NCI-H1417 (cell line): ENCODE measurements at places on chromosomes 1 and 21.

GRCh38 chr1:68111519-68112436, 61.4 kb upstream of the DIRAS3 start:
- peak; percentile 70 for DNase-seq

DNA sequence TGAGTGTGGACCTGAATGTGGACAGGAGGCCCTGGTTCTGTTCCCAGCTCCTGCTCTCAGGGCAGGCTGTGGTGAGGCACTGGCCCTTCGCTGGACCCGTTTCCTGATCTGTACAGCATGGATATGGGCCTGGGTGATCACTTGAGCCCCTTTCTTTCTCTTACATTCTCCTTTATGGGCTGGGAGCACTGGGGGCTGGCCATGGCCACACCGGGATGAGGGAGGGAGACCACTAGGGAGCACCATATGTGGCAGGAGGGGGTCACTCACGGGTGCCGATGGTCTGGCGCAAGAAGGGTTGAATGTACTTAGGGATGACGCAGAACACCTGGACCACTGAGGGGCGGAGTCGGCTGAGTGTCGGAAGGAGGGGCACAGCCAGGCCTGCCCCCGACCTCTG, 2.7 kb downstream of the DCST2 start:
- no peak for DNase-seq

DNA sequence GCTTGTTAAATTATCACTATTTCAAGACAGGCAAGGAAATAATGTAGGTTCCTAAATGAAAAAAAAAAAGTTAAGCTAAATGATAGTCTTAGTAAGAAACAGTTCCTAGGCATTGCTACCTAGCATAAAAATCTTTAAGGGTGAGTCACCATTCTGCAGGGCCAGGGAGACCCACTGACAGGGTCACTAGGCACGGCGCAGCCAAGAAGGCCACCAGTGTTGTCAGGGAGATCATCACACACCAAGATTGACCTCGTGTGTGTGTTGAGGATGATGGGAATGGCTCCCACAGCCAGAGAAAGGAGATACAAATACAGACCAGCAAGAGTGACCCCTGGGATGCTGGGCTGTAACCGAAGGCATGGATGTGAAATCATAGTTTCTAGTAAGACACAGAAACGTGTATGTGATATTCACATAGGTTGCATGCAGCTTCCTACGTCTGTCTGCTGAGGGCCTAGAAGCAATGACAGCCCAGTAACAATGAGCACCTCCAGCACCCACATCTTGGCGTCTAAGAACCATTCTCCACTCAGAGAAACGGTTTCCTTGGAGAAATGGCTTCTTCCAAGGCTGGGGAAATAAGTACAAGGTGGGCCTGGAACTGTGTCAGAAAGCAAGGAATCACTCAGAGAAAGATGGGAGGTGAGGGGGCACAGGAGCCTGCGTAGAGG, 29.1 kb downstream of the RIPK4 start:
- no peak for DNase-seq

- DNase-seq: no peak
Observed at GRCh38 chr1:57797084-57797483, 373.2 kb upstream of the DAB1 start.

DNA sequence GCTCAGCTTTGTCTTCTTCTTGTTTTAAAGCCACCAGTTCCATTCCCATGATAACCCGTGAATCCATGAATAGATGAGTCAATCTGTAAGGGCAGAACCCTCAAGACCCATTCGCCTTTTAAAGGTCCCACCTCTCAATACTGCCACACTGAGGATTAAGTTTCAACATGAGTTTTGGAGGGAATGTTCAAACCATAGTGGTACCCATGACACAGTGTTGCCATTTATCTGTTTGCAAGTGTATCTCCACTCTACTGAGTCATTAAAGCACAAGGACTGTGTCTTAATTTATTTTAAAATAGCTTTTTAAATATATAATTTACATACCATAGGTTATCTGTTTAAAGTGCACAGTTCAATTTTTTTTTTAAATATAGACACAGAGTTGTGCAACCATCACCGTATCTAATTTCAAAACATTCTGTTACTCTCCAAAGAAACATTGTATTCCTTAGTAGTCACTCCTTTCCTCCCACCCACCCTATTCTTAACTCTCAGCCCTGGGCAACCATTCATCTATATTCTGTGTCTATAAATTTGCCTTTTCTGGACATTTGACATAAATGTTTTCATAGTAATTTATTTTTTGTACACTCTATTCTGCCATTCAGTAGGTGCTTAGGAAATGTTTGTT, 4.8 kb upstream of the IL24 start:
- no peak for DNase-seq

DNA sequence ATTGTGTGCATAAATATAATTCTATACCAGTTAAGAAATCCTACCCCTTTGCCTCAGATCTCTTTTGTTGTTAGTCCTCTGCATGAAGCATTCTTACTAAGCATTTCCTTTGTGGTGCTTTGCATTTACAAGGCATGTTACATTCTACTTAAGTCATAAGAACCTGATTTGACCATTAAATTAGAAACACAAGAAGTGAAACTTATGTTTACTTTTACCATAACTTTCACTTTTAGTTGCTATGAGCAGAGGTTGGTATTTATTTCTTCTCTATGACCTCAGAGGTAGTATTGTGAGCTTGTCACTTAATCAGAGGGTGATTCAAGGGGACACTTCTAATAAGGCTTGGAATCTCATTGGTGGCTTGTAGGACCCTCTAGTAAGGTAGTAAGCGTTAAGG, 9.0 kb downstream of the FAM20B start:
- DNase-seq: no peak

GRCh38 chr1:147717706-147718097, 42.7 kb downstream of the GJA5 start:
- no peak for DNase-seq

DNA sequence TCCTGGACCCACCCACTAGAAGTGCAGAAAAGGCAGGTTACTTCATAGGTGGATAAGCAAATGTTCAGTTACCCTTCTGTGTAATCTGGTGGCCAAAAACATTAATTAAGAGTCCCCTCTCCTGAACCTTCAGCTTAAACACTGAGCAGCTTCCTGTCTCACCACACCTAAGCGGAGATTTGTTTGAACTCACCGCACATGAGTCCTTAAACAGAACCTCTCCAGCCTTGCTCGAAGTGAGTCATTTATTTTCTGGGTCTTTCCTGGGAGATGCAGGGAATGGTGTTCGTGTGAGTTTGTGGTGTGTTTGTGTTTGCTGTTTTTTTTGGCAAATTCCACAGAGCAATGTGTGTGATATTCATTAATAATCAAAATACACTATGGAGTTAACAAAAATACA, 7.6 kb upstream of the FNBP1L start:
- peak; percentile 39 for DNase-seq

- DNase-seq: no peak
Observed at GRCh38 chr1:206435445-206435844, 34.8 kb upstream of the IKBKE start.
